ENCODE measurements at places on chromosomes 1 and 21.

- DNase-seq: no peak
These were observed 335.7 kb upstream of the SNX7 start for GRCh38 chr1:98325646-98326440.

GRCh38 chr1:48807554-48808260 is 31.0 kb upstream of the BEND5 start:
- DNase-seq: peak; percentile 94

- no peak for DNase-seq
These were observed 5.6 kb upstream of the GPSM2 start for GRCh38 chr1:108871050-108871724.

- DNase-seq: no peak
These were observed 203.3 kb upstream of the JUN start for GRCh38 chr1:58986996-58987767.

GRCh38 chr1:156745881-156746280 is 5.0 kb upstream of the MRPL24 start:
- DNase-seq: no peak

DNA sequence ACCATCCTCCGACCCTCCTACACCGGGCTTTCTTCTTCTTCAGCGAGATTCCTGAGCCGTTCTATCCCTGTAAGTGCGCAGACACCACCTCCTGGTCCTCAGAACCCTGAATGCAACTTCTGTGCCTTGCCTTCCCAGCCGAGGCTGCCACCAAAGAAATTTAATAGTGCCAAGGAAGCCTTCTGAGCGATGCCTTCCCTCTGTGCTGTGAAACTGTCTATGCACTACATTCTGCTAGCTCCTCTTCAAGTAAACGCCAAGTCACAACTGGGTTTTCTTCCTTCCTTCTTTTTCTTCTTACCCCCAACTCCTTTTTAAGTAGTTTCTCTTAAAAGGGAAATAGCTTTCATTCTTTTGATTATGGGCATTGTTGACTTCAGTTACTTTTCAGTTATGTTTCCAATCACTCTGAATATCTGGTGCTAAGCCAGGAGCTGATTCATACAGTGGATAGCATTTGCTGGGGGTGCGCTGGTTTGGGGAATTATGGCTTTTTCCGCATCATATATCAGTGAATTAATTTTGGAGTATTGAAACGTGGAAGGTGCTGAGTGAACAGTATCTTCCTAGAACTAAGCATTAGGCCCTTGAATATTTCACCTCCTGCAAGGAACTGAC is 38.6 kb upstream of the GPR88 start:
- no peak for DNase-seq

- DNase-seq: no peak
These were observed 44.7 kb upstream of the TENT5B start for GRCh38 chr1:27057389-27057788.

GRCh38 chr1:49318218-49318617 is 541.5 kb upstream of the BEND5 start:
- DNase-seq: no peak

DNA sequence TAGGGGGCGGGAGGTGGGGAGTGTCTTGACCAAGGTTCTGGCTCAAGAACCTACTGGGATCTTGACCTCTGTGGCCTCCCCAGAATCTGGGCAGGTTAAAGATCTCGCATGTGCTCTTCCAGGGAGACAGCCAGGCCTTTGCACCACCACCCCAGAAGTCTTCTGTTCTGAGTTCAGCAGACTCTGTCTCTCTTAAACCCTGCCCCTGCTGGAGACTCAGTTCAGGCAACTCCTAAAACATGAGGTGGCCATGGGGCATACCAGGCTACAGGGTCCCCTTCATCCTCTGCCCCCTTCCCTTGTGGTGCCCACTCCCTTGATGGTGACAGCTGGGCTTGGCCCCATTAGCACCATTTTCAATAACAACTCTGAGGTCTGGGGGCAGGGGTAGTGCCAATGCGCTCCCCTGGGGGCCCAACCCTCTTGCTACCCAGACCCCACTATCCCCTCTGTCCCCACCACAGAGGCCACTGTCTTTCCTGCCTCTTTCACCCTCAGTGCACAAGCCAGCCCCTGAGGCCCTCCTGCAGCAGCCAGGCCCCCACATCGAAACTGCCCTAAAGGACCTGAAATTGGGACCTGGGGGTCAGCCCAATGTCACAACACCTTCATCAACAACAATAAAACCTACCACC is 132.7 kb upstream of the RUNX3 start:
- DNase-seq: no peak

GRCh38 chr1:45753248-45754037 is 3.0 kb upstream of the IPP start:
- DNase-seq: no peak

GRCh38 chr1:246454655-246455054 is 52.4 kb downstream of the SMYD3 start:
- peak; percentile 52 for DNase-seq

GRCh38 chr21:15797577-15798363 is 68.0 kb downstream of the USP25 start:
- DNase-seq: no peak

- DNase-seq: no peak
These were observed 6.9 kb downstream of the CAMK1G start for GRCh38 chr1:209590405-209590804.

GRCh38 chr1:154867064-154867825 is 2.8 kb downstream of the KCNN3 start:
- no peak for DNase-seq

GRCh38 chr1:185929776-185930175 is 195.6 kb downstream of the HMCN1 start:
- DNase-seq: no peak

DNA sequence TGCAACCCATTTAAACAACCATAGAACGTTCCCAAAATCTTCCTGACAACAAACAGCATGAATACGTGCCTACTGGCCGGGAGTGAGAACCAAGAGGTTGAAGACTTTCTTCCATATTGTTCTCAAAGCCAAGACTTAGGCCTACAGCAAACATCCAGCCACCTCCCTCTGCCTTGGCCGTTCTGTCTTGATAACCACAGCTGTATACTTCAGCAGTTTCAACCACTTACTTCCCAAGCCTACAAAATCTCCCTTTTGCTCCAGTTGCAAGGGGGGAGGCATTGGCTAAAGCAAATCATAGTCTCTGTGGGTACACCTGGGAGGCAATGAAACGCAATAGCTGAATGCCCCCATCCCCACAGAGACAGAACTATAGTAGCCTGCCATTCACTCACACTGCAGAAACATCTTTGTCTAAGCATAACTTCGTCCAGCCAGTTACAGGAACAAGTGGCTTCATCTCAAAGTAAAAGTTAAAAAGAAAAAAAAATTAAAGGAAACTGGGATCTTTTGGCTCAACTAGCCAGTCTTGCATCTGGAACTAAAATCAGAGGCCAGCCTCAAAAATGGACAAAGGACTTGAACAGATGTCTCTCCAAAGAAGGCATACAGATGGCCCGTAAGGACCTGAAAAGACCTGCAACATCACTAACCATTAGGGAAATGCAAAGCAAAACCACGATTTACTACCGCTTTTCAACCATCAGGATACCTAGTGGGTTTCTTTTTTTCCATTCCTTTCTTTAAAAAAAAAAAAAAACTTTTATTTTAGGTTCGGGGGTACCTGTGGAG is 186.0 kb downstream of the PSMG1 start:
- DNase-seq: no peak

GRCh38 chr1:44220001-44220751 is 6.9 kb downstream of the DMAP1 start:
- no peak for DNase-seq

GRCh38 chr1:167538657-167539056 is 14.9 kb downstream of the CREG1 start:
- DNase-seq: no peak
